ENCODE measurements at places on chromosomes 6 and 20.

- DNase-seq, result no peak
Observed at GRCh38 chr20:58213121-58213520, 15.3 kb downstream of the ANKRD60 start.

DNA sequence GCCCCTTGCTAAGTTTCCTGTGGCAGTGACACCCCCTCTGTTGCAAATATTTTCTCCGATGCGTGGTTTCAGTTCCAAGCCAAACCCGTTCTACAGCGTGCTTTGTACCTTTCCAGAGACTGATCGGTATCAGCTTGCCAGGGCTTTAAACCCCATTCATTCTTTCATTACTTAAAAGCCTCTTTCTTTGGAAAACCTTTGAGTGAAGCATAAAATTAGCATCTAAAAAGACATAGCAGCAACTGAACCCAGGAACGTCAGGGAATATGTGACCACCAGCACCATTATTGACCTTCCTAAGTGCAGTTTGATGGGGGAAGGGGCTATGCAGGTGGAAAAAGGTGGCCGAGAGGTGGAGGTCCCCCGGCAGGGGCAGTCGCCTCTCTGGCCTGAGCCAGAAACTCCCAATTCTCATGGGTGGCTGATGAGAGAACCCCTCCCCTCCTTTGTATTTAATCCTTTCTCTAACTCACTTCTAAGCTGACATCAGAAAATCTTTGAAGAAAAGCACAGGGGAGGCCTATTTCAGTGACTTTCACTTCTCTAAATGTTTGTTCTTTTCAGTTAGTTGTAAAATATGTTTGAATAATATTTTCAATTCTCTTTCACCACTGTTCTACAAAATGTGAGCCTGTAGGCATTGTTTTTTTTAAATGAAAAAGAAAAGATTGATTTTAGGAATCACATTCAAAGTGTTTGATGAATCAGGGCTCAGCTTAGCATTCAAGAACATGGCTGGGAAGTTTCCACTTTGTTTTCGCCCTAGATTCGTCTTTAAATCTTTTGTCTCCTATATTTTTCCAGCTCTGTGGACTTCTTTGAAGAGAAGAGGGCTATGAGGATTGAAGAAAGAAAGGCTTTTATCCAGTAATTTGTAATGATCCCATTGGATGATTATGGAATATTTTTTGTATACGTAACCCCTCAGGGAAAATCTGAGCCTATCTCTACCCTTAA lies 89.2 kb downstream of the RSPH3 start:
- peak; percentile 32 for DNase-seq

DNA sequence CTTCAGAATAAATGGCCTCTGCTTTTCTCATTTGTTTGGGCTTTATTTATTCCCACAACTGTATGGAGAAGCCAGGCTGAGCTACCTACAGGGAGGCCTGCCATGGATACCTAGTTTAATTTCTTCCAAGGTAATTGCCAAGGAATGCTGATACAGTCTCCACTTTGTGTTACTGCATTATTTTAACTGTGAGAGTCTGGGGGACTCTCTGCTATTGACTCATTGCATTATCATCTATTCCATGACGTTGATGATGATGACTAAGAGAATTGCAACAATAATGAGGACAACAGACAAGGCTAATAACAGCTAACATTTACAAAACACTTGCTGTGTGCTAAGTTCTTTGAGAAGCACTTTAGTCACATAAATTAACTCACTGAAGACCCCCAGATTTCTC lies 88.3 kb upstream of the COL21A1 start:
- DNase-seq, result no peak

- no peak for DNase-seq
Observed at GRCh38 chr6:45206793-45207492, 121.2 kb upstream of the RUNX2 start.

DNA sequence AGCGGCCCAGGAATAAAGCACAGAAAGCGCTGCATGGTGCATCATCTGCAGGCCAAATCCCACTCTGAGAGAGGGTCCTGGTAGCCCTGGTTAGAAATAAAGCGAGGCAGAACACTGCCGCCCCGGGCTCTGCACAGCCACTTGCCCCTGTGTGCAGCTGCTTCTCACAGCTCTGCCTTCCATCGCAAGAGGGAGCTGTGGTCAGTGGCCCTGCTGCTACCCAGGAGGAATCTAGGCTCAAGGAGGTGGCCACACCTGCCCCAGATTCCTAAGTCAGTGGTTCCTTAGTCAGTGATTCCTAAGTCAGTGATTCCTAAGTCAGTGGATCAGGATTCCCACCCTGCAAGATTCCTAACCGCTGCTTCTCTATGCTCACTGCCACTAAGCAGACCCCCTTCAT lies 8.8 kb downstream of the CDH4 start:
- DNase-seq, result no peak

GRCh38 chr6:82160255-82160990 lies 87.1 kb downstream of the IBTK start:
- DNase-seq, result no peak

- no peak for DNase-seq
Observed at GRCh38 chr6:143038833-143039232, 21.9 kb upstream of the AIG1 start.

DNA sequence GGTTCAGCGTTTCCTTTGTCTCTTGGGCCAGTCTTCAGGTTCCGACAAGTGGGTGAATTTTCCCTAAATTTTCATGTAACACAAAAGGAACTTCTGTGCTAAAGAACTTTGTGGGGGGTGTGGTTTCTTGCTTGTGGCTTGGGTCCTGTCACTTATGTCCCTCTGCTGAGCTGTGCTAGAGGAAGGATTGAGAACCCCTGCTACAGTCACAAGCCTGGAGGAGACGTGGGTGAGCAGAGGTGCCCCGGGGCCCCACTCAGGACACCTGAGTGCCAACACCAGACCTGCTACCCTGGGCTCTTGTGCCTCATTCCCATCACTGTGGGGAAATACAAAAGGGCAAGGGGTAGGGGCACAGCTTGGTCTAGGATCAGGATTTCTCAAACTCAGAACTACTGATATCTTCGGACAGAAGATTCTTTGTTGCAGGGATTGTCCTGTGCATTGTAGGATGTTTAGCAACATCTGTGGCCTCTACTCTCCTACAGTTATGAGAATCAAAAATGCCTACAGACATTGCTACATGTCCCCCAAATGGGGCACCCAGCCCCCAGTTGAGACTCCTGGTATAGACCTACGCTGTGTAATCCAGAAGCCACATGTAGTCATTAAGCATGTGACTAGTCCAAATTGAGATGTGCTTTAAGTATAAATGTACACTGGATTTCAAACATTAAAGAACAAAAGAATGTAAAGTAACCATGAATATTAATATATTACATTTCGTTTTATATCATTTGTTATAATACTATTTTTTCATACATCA lies 128.7 kb downstream of the LY86 start:
- no peak for DNase-seq

DNA sequence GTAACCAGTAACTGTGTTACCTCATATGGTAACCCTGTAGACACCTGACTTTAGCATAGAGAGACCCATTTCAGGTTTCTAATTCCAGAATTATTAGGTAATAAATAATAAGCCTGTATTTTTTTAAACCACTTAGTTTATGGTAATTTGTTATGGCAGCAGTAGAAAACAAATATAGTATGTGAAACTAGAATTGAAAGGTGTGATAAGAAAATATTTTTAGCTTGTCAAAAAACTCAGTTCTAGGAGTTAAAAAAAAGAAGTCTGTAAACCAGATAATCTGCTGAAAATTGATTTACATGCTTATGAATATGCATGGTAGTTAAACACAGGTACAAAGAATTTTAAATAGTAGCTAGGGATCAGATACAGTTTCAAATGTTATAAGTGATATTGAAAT lies 695.0 kb upstream of the GJE1 start:
- no peak for DNase-seq

GRCh38 chr6:21596949-21597682 lies 3.6 kb downstream of the SOX4 start:
- no peak for DNase-seq

DNA sequence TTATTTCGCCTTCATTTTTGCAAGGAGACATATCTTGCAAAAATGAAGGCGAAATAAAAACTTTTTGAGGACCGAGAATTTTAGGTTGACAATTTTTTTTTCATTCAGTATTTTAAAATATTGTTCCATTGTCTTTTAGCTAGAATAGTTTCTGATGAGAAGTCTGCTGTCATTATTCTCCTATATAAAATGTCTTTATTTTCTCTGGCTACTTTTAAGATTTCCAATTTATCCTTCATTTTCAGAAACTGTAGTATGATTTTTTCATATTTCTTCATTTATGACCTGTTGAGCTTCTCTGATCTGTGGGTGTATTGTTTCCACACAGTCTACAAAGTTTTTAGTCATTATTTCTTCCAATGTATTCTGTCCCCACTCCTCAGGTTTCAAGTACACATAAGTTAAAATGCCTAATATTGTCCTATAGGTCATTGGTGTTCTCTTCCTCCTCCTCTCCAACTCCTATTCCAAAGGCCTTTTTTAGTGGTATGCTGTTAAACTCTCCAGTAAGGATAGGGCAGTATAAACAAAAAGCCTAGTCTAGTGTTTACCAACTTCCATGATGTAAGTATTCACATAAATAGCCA lies 15.7 kb downstream of the AHI1 start:
- DNase-seq, result no peak

- no peak for DNase-seq
Observed at GRCh38 chr6:130296854-130297253, 69.0 kb upstream of the TMEM200A start.

GRCh38 chr6:22622351-22622750 lies 53.0 kb downstream of the HDGFL1 start:
- no peak for DNase-seq

- no peak for DNase-seq
Observed at GRCh38 chr6:21134356-21134755, 459.2 kb upstream of the SOX4 start.

DNA sequence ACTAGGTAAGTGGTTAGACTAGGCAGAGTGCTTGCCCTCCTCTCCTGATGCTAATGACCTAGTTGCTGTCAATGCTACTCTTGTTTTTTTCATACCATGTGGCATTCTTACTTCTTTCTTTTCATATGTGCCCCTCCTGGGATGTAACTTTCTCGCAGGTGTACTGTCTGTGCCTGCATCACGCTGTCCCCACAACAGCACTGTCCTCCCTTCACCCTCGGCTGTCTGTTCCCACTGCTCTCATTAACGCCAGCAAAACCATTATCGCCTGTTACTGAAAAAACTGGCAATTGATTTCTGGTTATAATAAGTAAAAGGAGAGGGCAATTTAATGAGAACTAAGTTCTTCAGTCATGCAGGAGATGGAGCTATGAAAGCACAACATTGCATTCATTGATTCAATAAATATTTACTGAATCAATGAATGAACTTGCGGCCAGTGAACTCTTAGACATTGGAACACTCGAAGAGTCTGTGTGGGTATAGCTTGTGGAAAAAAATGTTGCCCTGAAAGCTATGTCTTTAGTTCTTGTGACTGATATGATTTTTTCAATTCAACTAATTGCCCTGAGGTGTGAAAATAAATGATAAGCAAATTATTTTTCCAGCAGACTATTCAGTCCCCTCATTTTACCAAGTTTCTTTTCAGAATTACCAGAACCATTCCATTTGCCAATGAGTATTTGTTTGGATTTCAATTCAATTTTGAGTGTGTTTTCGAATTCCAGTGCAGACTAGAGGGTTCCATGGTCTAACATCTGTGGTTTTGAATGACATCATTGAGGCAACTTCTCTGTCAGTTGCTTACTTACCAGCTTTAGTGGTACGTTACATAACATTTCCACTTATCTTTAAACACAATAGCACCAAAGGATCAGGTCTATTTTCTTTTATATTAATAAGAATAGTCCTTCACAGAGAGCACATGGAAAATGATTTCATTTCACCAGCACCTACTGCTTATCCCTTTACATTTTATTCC lies 2.1 kb downstream of the SLC17A4 start:
- no peak for DNase-seq

DNA sequence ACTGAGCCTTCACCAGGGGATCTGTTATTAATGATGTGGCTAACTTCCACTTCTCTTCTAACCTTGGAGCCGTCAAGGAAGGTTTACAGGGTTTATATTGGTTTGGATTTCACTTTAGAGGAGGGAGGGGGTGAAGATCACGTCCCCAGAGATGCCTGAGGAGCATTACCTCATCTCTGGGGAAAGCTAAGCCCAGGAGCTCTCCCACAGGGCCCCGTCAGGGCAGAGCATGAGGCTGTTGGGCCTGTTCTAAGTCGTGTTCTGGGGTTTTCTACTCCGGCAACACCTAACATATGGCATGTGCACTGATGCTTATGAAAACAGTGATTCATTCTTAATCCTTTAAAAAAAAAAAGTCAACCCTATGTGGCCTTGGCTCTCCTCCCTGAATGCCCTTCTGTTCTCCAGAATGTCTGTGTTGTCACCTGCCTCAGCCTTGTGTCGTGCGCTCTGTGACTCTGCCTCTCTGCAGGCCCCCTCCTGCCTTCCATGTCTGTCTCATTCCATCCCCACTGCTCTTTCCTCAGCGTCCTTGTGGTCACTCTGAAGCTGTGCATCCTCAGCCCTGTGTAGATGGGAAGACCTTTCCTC lies 97.4 kb upstream of the JARID2 start:
- no peak for DNase-seq

GRCh38 chr6:160248538-160248937 lies 10.1 kb downstream of the SLC22A2 start:
- DNase-seq, result no peak

DNA sequence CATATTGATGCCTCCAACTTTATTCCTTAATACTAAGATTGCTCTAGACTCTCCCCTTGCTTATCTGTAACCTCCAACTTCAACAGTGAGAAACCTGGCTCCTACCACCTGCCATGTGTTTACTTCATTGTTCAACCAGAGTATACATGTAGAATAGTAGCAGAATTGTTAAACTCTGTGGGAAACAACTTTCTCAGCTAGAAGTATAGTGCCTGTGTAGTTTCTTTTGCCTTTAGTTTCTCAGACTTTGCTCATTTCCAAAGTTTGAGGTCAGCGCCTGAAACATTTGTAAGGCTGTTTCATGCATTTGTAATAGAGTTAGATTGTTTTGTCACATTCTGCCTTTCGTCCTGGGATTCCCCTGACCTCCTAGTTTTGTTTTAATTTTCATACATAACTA lies 34.9 kb upstream of the HECA start:
- no peak for DNase-seq

GRCh38 chr6:1665214-1665613 lies 55.5 kb downstream of the FOXC1 start:
- DNase-seq, result no peak

GRCh38 chr6:6328451-6328850 lies 8.0 kb upstream of the F13A1 start:
- DNase-seq, result no peak

DNA sequence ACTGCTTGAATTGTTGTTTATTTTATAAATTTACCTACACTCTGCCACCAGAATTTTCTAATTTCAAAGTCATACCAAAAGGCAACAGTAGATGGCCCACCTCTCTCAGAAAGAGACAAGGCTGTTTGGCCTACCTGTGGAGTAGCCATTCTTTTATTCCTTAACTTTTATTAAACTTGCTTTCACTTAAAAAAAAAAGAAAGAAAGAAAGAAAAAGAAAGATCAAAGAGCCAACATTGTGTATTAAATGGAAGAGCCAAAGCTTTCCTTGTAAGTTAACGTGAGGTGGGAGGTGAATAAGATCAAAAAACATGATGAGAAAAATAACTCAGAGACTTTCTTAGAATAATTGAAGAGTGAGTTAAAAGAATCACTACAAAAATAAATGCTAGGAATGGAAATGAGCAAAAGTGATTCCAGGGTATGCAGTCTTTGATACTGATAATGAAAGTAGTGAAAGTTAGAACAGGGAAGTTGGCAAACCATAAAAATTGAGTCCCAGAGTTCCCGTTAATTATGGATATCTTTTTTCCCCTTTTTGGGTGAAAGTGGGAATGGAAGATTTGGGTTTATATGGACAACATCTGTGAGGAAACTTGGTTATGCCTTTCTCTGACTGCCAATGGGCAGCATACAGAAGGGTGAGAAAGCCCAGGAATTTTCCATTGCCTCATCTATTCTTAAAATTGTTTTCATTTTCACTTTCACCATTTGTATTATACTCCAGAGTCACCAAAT lies 35.9 kb upstream of the MYB start:
- DNase-seq, result no peak

Data from left renal pelvis (tissue), 4 donors.